ENCODE measurements at places on chromosomes 12 and 14.

GRCh38 chr12:753611-754472 lies 1.5 kb downstream of the WNK1 start:
- peak; percentile 21 for DNase-seq

GRCh38 chr12:45257185-45257930 lies 41.5 kb downstream of the ANO6 start:
- DNase-seq, result no peak

DNA sequence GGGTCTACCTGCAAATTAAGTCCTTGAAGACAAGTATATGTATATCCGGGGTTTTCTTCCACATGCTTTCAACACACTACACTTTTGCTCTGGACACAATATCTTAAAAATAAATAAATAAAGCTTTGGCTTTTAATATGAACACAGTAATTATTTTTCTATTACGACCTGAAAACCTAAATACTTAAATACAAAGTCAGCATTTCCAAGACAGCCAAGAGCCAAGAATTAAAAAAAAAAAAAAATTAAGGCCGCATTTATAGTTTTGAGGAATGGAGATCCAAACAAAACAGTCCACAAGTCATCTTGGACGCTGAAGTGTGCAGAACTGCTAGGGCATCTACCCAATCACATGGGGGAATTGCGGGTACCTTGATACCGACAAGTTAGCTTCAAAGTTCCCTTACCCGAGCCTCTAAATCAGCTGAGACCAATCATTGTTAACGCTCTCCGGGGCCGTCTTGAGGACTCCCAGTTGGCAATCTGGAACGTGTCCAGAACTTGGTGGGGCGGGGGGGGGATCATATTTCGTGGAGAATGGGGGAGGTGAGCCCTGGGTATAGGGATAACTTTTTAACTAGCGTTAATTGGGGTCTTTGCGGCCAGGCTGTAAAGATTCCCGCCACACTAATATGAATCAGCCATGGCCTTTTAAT lies 731 bp upstream of the PCNX4 start:
- DNase-seq, result peak; percentile 57

GRCh38 chr12:50050410-50051098 lies 6.8 kb upstream of the ASIC1 start:
- DNase-seq, result peak; percentile 49

GRCh38 chr12:11015775-11016430 lies 6.5 kb downstream of the TAS2R19 start:
- no peak for DNase-seq

DNA sequence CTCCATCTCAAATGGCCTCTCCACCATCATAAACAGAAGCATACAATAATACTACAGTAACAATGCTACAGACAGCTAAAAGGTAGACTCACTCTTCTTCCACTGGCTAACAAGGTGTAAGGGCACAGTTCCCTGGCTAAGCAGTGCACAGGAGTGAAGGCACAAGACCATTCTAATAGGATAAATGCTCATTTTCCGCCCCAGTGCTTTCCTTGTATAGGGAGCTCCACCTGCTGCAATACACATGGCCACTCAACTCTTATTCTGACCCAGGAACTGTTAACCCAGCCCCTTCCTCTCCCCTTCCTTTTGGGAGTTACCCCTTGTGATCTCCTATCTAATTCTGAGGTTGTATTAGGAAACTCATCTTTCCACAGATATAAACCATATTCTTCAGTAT lies 124.6 kb downstream of the KCNK10 start:
- DNase-seq, result no peak

DNA sequence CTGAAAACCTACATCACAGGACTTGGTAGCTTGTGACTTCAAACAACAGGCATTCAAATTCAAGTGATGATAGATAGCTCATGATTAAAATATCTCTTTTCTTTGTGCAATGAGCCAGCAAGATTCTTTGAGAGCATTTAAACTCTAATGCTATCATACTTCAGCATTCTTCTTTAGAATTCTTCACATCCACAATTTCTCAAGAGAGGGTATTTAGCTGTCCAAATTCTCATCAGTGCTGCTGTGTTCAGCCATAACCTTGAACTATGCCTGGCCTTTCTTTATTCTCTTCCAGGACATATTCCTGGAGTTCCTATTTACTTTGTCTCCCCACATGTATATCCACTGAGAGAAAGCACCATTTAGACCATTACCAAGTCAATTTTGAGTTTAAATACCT lies 321.1 kb downstream of the EGLN3 start:
- no peak for DNase-seq

- DNase-seq, result no peak
These were observed 35.3 kb downstream of the SLC6A15 start for GRCh38 chr12:84877340-84877739.

DNA sequence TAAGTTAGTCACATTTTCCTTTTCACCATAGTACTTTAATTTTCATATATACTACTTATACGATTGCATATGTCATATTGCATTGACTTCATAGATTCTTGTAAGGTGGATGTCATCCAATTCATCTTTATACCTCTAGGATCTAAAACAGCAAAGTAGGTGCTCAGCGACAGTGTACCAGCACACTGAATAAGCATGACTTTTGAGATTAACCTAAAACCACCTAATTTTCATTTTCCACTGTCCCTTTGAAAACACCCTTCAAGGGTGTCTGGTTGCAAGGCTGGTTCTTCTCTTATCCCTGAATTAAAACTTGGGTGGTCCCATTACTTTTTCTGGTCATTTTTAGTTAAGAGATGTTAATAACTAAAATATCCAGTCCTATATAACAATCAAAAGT lies 4.4 kb downstream of the GPR19 start:
- DNase-seq, result no peak

DNA sequence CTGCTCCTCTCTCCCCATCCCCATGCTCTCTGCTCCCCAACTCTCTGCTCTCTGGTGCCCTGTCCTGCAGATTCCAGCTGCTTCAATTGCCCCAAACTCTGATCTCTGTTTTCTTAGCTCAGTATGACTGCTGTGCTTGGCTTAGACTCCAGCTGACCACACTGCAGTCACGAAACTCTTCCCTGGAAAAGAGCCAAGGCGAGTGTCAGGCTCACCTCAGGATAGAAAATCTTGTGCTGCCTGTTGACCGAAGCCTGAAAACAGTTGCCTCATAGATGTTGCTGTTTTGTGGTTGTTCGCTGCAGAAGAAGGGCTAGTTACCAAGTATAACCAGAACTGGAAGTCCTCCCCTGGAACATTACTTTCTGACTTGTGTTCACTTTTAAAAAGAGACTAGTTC lies 6.7 kb upstream of the STON2 start:
- DNase-seq, result no peak

GRCh38 chr14:64656986-64657385 lies 47.2 kb upstream of the PLEKHG3 start:
- DNase-seq, result no peak

GRCh38 chr12:9702255-9702654 lies 30.6 kb downstream of the CLECL1 start:
- no peak for DNase-seq

- peak; percentile 24 for DNase-seq
These were observed 221.5 kb upstream of the HMGA2 start for GRCh38 chr12:65602610-65603295.

DNA sequence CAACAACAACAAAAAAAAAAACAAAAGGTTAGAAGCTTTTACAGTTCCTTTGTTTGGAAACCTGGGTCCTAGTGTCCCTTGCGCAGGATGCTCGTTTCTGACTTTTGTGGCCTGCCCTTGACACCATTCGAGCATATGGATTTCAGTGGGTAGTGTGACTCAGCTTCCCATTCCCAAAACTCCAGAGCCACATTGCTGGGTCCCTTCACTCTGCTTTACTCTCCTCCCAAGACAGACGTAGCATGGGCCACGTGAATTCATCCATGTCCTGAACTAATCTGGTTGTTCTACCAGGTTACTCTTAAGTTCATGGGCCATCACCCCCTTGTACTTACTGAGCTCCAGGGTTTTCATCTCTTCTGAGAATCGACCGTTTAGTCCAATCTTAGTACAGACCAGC lies 68.0 kb upstream of the MAX start:
- DNase-seq, result no peak

DNA sequence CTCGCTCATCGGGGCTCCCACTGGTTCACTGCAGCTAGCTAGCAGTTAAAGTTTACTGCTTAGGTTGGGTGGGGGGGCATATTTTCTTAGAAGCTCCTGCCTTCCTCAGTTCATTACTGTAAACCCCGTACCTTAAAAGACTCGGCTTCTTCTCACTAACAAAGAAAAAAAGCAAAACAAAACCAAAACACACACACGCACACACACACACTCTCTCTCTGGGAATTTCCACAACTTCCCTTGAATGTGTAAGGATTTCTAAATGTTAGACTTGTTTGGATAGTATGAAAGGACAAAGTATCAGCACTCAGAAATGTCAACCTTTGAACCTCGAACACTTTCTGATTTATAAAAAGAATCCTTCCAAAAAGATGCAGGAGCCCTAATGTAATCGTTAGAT lies 927 bp downstream of the PTHLH start:
- no peak for DNase-seq

DNA sequence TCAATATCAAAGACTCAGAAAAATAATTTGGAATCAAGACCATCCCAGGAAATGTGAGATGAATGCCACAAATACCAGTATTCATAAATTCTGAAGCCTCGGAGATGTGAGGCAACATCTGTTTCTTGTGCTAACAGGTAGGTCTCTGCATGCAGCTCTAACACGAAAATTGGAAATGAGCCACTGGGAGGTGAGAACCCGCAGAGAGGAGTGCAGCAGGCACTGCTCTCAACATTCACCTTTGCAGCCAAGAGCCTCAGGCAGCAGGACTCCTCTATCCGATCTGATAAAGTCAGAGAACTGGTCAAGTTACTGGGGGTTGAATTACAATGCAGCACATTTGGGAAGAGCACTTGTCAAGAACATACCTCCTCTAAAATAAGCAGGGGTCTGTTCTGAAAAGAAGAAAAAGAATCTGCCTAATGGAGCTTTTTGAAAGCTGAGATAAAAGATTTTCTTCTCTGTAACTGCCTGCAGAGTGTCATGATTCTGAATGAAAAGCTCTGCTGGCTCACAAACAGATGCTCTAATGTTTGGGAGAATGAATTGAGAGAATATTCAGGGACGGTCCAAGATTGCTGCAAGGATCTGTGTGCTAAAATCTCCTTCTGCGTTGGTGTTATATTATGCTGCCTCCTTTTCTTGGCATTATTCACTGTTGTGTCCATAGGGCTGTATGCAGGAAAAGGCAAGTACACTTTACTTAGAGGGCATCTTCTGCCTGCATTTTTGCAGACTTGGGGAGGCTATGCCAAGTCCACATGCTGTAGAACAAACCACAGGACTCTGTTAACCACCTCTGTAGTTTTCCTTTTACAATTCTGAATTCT lies 209.6 kb upstream of the KRR1 start:
- no peak for DNase-seq

- no peak for DNase-seq
These were observed 78.0 kb downstream of the SRGAP1 start for GRCh38 chr12:63922474-63922873.

DNA sequence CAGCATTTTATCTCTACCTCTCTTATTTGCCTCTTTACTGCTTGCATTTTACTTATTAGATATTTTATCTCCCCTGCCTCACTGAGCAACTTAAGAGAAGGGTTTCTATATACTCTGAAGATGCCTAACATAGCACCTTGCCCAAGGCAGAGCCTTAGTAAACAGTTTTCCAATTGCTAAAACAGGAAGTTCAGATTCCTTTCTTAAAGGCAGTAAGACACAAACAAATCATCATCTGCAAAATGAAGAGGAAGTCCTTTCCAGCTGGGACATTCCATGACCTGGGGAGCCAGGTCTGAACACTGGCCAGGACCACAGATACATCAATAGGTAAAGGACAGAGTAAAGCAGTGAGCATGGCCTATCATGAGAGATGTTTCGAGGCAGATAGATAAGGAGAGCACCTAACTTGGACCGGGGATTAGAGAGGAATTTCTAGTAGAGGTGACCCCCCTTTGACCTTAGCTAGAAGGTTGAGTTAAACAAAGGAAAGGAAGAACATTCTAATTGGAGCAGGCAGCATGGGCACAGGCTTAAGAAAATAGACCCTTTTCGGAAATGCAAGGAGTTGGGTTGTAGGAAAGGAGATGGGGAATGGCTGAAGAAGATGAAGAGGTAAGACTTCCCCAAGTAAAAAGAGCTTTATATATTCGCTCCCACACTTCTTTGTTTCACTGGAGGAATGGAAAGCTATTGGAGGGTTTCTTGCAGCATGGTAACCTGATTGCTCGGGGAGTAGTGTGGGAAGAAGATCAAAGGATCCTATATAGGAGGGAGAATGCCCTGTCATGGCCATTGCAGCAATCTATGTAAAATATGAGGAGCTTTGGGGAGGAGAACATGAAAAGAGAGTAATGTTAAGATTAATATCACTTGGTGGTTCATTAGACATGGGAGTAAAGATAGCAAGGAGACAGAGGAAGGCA lies 94.8 kb downstream of the PHLDA1 start:
- no peak for DNase-seq

GRCh38 chr14:99589031-99589441 lies 15.0 kb downstream of the CCDC85C start:
- no peak for DNase-seq

DNA sequence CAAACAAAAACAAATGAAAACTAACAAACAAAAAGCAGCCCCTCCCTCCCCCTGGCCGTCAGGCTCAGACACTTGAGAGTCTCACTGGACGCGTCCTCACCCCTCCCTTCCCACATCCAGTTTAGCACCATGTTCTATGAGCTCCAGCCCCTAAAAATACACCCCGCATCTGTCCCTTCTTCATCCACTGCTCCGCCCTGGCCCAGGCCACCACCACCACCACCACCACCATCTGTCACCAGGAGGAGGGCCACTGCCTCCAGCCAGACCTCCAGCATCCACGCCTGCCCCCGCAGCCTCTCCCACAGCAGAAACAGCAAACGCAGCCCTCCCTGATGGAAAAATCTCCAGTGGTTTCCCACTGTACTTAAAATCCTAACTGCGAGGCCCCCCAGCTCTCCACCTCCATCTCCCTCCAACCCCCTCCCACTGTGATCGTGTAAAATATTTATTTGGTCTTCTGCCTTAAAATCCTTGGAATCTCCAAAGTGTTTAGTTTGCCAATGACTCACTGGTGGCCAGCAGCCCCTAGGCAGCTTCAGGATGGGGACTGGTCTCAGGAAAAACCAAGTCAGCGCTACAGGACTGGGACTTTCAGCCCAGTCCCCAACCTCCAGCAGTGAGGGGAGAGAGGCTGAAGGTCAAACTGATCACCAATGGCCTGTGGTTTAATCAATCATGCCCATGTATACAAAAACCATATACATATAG lies 95.1 kb downstream of the SCARB1 start:
- no peak for DNase-seq

GRCh38 chr12:57261428-57261865 lies 10.5 kb upstream of the STAC3 start:
- no peak for DNase-seq

- DNase-seq, result no peak
These were observed 38.4 kb downstream of the GALNT16 start for GRCh38 chr14:69298131-69299071.

DNA sequence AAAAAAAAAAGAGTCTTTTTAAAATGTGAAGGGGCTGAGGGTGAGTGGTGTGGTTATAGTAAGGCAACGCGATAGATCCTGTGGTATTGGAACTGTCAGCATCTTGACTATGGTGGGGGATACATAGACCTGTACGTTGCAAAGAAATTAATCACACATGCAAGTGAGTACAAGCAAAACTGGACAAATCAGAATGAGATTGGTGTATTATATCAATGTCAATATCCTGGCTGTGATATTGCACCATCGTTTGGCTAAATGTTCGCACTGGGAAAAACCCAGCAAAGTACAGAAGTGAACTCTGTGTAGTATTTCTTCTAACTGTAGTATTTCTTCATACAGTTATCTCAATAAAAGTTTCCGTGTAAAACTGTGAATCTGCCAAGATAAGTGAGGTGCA lies 67.9 kb downstream of the GCH1 start:
- DNase-seq, result no peak

- DNase-seq, result no peak
These were observed 5.7 kb downstream of the SCARB1 start for GRCh38 chr12:124857921-124858461.

GRCh38 chr12:80277732-80278131 lies 166.3 kb upstream of the PTPRQ start:
- no peak for DNase-seq

All from NCI-H526 treated with DMSO at 0.1 percent for 48 hours (cell line).